ENCODE measurements at places on chromosomes 7 and 10.

DNA sequence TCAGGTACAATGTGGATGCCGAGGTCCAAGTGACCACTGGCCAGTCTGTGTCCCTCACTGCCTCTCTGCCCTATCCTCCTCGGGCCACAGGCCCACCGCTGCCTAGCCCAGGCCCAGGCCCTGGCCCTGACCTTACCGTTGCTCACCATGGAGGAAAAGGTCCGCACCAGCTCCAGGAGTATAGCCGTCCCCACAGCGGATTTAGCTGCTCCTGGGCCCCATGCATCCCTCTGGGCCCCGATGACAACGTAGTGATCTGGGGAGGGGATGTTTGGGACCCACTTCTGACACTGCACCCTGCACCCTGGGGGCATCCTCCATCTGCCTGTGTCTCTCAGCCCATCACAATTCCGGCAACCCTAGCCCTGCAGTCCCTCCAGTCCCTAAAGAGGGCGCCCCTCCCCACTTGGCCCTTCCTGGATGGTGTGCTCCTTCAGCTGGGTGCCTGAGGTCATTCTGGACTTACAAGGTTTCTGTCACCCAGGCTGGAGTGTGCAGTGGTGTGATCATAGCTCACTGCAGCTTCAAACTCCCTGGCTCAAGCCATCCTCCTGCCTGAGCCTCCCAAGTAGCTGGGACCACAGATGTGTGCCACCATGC lies 12.1 kb downstream of the TFR2 start:
- peak; percentile 63 for DNase-seq

DNA sequence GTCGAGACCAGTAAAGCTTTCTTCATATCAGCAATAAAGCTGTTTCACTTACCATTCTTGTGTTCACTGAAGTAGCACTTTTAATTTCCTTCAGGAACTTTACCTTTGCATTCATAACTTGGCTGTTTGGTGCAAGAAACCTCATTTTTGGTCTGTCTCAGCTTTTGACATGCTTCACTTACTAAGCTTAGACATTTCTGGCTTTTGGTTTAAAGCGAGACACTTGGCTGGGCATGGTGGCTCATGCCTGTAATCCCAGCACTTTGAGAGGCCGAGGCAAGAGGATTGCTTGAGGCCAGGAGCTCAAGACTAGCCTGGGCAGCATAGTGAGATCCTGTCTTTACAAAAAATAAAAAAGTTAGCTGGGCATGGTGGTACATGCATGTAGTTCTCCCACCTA lies 15.8 kb downstream of the PLEKHA1 start:
- DNase-seq: no peak

GRCh38 chr10:113442336-113442735 lies 110.5 kb upstream of the HABP2 start:
- DNase-seq: no peak

GRCh38 chr10:10259013-10259412 lies 758.7 kb upstream of the CELF2 start:
- DNase-seq: no peak

DNA sequence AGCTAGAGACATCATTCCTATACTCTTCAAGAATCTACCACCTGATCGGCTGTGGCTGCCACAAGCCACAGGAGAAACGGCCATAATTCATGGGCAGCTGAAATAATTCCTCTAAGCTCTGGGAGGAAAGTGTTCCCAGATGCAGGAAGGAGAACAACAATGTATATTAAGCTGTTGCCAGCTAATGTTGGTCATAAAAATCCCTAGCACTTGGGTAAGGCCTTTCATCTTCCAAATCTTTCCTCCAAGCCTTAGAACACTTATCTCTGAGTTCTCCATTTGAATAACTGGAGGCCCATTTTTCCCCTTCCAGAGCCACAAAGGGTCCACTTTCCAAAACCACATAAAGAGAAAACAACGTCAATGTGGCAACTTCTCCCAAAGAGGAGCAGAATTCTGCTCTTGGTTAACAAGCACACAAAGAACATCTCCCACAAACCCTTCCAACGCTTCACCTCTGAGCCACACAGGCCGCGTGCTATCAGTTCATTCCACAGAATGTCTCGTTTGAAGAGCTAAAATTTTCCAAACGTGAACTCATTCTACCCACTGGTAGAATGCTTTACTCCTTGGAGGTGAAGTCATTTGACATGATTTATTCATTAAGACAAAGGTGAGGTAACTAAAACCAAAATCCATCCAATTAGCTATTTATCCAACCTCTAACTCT lies 11.2 kb downstream of the KCNMA1 start:
- no peak for DNase-seq

DNA sequence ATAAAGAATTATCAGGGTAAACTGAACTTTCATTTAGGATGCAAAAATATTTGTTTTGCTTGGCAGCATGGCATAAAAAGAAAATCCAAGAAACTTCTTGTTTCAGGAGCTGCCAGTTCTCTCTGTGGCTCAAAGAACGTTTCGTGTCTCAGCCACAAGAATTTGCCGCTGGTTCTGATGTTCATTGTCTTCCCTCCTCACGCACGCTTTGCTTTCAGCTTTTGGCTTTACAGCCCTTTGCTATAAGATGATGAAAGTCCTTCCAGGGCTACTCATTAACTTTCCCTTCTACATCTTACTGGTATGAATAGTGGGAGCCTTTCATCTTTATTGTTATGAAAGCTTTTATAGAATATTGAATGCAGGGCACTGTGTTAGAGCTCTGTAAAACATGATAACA lies 124.7 kb downstream of the BICC1 start:
- DNase-seq: no peak

DNA sequence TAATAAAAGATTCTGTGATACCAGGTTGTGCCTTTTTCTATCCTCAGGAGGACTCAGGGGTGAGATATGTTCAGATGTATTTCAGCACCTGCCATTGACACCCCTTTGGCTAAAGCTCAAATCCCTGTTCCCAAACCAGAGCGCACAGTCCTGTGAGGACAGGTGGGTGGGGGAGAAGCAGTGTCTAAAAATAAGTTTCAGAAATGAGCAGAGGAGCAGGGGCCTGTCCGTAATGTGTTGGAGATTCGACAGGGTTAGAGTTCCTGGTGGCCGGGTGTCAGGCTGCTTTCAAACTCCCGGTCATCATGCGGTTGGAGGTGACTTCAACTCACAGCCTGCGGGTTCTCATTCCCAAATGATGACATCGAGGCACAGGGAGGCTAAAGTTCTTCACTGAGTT lies 211.5 kb downstream of the KLF6 start:
- no peak for DNase-seq

- no peak for DNase-seq
These were observed 29.8 kb downstream of the CALCR start for GRCh38 chr7:93544691-93545090.

DNA sequence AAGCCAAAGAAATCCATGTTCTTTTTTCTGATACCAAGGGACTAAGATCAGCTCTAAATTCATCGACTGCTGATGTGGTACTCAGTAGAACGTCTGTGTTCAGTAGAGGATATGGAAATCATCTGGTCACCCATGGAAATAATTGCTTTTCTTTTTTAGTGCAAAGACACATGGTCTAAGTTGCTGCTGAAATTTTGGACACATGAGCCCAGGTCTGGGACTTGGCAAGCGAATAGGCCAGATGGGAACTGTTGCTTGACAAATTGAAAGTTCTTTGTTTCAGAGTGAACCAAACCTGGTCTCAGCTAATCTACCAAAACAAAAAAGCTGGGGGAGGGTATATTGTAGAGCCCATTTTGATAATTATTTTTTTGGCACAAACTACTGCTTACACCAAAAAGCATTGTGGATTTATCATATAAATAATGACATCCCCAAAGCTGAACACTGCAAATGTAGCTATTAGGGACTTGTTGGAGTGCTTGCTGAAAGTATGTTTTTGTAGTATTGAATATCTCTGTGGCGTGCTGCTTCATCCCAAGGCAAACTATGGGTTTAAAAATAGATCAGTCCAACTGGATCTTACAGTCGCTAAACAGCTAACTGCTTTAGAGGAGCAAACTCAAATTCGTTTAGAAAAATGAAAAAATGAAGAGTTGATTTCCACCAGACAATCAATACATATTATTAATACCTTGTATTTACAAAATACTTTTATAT lies 144.7 kb downstream of the TRIL start:
- no peak for DNase-seq

DNA sequence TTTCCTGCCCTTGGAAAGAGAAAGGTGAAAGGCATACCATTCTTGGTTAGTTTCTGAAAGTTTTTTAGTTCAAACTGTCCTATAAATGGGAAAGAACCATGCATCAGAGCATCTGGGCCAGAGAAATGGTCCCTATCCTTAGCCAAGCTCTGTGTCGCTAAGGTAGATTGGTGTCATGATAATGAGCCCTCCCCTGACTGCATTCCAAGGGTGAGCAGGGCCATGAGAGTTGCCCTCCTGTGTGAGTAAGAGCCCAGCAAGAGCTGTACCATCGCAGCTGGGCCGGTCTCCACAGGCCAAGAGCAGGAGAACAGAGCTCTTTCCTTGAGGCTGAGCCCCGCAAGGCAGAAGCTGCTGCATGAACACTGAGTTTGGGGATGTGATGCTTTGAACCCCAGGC lies 30.3 kb downstream of the GRB10 start:
- DNase-seq: no peak

DNA sequence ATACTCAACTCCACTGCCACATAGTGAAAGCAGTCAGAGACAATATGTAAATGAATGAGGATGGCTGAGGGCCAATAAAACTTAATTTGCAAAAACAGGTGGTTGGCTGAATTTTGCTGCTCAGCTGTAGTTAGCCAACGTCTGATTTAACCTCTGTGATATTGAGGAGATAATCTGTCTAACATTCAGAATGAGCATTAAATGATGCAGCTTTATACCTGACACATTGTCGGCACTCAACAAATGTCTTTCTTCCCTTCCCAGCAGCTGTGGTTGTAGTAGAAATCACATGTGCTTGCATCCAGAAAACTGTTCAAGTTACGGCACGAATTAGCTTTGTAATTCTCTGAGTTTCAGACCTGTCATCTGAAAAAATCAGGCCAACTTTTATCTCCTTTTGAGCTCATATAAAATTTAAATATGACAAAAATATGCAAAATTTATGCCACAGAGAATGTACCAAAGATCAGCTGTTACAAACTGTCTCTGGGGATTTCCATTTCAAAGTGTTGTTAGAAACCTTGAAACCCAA lies 1239.7 kb downstream of the GATA3 start:
- DNase-seq: no peak

GRCh38 chr10:77157248-77158019 lies 480.2 kb downstream of the KCNMA1 start:
- no peak for DNase-seq

- no peak for DNase-seq
These were observed 1.3 kb downstream of the TMEM168 start for GRCh38 chr7:112788778-112789343.

DNA sequence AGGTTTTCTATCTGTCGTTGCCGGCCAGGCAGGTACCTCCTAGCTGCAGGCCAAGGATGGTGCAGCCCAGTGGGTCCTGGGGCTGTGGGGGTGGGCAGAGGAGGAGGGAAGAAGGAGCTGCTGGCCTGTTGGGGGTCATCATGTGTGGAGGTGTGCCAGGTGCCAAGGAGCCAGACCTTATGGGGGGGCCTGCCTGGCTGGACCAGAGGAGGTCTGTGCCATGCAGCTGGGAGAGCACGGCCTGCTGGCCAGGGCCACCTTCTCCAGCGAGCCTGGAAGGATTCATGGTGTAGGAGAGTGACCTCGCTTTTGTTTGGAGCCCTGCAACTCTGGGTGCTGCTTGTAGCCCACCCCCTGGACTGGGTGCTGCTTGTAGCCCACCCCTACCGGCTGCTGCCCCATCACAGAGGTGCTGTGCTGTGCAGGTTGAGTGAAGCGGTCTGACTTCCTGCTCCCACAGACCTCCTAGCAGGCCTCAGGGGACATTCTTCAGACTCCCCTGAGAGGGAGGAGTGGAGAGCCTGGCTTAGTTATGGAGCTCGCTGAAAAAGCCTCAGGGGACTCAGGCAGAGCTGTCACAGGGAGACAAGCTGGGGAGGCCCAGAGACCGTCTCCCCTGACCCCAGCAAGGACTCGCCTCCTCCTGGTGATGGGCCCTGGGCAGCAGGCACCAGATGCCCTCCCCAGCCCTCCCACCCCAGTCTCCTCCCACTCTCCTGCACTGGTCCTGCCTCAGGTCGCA lies 67.7 kb upstream of the AQP1 start:
- no peak for DNase-seq

DNA sequence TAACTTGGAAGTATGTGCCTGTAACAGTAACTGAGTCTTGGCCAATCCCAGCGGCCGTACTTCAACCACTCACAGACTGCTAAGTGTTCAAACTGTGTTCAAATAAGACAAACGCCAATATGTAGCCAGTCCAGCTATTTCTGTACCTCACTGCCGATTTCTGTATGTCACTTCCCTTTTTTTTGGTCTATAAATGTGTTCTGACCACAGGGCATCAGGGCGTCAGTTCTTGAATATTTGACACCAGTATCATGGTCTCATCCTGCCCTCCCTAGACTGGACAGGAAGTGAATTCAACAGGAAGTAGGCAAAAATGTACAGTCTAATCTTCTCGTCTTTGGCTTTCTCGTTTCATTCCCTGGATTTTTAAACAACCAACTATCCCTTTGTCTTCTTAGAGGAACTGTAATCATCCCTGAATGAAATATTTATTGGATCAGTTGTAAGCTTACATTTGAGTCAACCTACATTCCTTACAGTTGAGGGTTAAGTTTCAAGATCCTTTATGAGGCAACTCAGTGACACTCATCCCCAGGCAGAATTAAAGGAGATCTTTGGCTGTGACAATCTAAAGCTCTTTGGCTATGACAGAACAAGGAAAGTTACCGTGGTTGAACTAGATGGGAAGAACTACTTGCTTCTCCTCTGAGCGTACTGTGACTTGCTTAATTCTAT lies 232.7 kb downstream of the NSUN6 start:
- no peak for DNase-seq

GRCh38 chr10:77290528-77291155 lies 347.0 kb downstream of the KCNMA1 start:
- no peak for DNase-seq

- DNase-seq: no peak
These were observed 102.8 kb upstream of the RET start for GRCh38 chr10:42973870-42974692.

DNA sequence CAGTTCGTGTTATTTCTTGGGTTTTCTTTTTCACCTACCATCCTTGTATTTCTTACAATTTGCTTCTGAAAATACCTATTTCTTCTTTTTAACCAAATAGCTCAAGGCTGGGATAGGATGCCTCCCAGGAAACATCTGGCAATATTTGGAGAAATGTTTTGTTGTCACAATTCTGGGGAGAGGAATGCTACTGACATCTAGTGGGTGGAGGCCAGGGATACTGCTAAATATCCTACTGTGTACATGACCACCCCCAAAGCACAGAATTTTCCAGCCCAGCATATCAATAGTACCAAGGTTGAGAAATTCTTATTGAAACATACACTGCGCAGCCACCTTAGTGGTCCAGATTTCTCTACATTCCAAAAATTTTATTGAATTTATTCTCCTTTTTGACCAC lies 55.5 kb downstream of the CNTNAP2 start:
- no peak for DNase-seq
